Left forelimb (tissue), 1 donor: ENCODE measurements at places on chromosomes 2 and 18.

GRCh38 chr2:24818721-24819167 is 25.5 kb downstream of the CENPO start:
- no peak for DNase-seq

DNA sequence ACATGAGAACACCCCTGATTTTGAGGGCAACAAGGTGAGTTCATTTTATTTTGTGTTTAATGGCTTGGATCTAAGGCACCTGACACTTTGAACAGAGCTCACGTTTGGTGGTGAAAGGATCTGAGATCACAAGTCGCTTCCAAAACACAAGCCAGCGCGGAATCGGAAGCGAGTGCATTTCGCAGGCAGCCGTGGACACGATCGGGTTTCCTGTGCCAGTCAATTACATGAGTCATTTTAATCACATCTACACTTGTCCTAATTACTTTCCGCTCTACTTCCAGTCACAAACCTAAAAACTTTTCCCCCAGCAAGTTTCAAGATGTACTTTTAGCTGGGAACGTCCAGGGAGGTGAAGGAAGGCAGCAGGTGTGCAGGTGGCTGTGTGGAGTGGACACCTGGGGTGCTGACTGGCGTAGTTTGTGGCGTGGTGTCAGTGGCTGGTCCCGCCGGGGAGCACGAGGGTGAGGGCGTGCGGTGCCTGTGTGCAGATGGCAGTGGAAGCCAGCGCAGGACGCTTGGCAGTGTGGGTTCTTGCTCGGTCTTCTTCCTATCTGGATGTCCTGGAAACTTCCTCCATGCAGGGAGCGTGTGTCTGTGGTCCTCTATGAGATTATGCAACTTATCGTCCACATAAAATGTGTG is 75.6 kb downstream of the DCDC2C start:
- no peak for DNase-seq

- peak; percentile 11 for DNase-seq
Measured at GRCh38 chr2:217695033-217695520, 307.7 kb downstream of the TNS1 start.

GRCh38 chr2:99481941-99482340 is 7.9 kb downstream of the REV1 start:
- DNase-seq: no peak

GRCh38 chr2:23377771-23378170 is 7.2 kb upstream of the KLHL29 start:
- no peak for DNase-seq

- DNase-seq: no peak
Measured at GRCh38 chr2:128178650-128179460, 87.9 kb downstream of the UGGT1 start.
